ENCODE measurements at places on chromosomes 3 and 15.

DNA sequence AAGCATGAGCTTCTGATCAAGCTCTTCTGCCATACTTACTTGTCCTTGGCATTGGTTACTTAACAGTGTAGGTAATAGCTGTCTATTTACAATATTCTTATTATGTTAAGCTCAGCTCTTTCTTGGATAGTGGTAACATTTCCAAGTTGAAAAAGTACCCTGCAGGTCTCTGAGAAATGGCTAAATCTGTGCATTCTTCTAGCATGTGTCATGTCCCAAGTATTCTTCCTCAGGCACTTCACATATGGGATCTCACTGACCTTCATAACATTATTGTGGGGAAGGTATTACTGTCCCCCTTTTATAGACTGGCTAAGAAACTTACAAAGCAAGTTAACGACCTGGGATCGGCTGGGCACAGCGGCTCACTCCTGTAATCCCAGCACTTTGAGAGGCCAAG, 236.1 kb downstream of the RORA start:
- no peak for DNase-seq

- no peak for DNase-seq
Measured at GRCh38 chr3:45180051-45180450, 33.9 kb upstream of the CDCP1 start.

GRCh38 chr3:123453675-123454074, 4.8 kb upstream of the ADCY5 start:
- DNase-seq = no peak

GRCh38 chr3:49916686-49917085, 12.9 kb downstream of the MON1A start:
- no peak for DNase-seq

GRCh38 chr3:117278424-117279190, 569.0 kb downstream of the TUSC7 start:
- DNase-seq = no peak

DNA sequence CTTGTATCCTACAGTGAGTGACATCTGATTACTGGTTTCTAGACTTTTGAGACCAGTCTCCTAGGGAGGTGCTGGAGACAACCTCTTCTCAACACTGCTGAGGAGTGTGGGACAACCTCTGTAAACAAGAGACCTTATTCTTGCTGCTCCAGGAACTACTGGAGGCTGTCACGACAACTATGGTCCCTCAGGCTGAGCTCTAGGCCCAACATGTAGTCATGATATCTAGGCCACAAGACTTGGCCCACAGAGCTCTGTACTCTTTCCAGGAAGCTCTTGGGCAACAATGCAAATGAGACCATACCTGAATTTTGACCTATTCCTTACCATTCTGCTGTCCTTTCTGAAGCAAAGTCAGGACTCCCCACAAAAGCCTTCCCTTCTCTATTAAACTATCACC, 24.3 kb upstream of the HEG1 start:
- DNase-seq = no peak

GRCh38 chr3:59290358-59290757, 240.5 kb upstream of the CFAP20DC start:
- no peak for DNase-seq

GRCh38 chr3:184801241-184801785, 10.7 kb upstream of the VPS8 start:
- no peak for DNase-seq

GRCh38 chr15:87021751-87022150, 942.1 kb downstream of the AGBL1 start:
- no peak for DNase-seq

- DNase-seq = no peak
Measured at GRCh38 chr3:17258823-17259436, 374.2 kb downstream of the PLCL2 start.

GRCh38 chr3:139524841-139525636, 14.5 kb downstream of the RBP1 start:
- no peak for DNase-seq

DNA sequence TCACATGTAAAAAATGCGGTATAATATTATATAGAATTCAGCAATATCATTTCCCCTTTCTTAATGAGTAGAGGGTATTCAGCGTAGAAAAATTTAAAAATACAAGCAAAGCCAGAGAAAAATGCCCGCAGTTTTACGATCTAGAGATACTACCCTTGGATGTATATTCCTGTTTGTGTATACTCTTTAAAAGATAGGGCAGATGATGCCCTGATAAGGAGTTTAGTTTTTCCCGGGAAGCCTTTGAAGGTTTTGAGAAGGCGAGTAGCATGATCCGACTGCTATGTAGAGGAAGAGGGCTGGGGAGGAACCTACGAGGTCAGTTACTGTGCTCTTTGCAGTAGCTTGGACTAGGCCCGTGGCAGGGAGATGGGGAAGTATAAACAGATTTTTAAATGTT, 1.2 kb downstream of the YEATS2 start:
- DNase-seq = no peak

DNA sequence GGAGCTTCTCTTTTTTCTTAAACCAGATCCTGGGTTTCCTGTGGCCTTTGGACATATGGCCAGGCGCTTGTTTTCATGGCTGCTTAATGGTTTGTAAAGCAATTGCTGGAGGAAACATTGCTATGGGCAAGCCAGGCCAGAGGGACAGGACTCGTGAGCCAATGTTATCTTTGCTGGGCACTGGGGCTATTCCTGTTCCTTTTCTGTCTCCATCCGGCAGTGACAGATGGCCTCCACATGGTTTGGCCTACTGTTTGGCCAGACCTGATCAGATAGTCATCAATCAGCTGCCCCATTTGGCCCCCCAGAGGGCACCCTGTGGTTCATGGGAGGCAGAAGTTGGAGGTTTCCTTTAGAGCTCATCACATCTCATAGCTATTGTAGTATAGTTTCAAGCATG, 326.1 kb upstream of the ROPN1 start:
- DNase-seq = no peak

DNA sequence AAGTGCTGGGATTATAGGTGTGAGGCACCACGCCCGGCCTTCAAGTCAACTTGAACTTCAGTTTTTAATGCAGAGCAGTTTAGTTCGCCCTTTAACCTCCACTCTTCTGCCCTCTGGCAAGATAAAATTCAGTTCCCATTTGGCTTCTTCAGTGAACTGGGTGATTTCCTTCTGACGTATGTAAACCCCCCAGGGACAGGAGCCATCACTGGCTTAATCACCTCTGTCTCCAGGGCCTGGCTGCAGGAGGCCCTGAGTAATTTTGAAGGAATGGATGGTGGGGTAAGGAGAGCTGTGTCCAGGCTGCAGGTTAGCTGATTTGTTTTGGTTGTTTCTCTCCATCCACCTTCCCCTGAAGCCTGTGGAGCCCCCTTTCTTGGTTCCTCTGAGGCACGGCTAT, 11.9 kb downstream of the MCM2 start:
- DNase-seq = no peak

GRCh38 chr3:53712817-53713388, 133.3 kb downstream of the CHDH start:
- DNase-seq = no peak

DNA sequence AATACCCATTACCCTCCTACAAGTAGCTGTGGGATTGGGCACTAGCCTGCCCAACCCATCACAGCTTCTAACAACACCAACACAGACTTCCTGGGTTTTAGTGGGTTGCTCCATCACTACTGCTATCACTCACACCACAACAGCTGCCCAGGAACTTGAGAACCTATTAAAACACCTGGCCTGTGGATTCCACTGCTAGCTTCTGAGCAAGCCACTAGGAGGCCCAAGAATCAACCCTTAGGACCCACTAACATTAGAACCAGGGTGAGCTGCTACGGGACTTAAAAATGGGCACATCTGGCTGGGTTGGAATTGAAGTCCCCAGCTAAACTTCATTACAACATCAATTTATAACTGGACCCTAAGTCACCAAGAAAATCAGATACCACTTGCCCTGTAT, 113.2 kb upstream of the TP63 start:
- no peak for DNase-seq

DNA sequence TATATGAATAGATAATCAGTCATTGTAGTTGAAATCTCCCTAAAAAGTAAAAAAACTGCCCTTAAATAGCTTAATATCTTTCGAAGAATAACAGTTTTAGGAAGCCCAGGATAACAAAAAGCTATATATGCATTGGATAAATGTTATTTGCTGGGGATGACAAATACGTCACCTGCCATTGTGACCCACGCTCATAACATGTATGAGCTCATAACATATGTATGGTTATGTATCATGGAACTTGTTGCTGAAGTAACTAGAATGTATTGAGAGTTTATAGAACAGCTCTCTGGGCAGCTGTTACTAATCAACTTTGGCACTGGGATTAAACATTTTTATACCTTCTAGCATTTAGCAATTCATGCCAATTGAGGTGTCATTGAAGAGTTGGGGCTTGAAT, 1.7 kb upstream of the LRCH3 start:
- no peak for DNase-seq

GRCh38 chr3:22506871-22507270, 696.3 kb upstream of the UBE2E2 start:
- DNase-seq = no peak

- DNase-seq = no peak
Measured at GRCh38 chr15:39084674-39085530, 496.0 kb upstream of the THBS1 start.

DNA sequence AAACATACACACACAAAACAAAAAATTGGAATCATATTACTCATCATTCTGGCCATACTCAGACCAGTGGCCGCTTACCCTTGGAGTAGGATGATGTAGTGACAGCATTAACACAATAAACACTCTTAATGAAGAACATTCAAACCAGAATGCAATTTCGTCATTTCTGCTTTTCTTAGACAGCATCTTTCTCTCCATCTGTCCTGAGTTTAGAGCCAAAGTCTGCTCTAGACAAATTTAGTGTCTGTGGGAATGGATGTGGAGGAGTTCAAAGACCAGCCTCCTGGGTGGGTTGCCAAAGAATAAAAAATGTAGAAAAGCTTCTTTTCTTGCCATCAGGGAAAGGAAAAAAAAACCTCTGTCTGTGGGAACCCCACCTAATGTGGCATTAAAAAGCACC, 212.4 kb upstream of the POU1F1 start:
- no peak for DNase-seq

- no peak for DNase-seq
Measured at GRCh38 chr3:168807448-168807847, 711.7 kb upstream of the GOLIM4 start.
